ENCODE measurements at places on chromosomes 13 and 19. TPM values are rescaled to one million over a fixed set of nuclear protein-coding genes. Genes with fewer than 3 reads are reported as not detected.

The TNFAIP8L1 gene
- 13.5 TPM for total RNA-seq

DNA sequence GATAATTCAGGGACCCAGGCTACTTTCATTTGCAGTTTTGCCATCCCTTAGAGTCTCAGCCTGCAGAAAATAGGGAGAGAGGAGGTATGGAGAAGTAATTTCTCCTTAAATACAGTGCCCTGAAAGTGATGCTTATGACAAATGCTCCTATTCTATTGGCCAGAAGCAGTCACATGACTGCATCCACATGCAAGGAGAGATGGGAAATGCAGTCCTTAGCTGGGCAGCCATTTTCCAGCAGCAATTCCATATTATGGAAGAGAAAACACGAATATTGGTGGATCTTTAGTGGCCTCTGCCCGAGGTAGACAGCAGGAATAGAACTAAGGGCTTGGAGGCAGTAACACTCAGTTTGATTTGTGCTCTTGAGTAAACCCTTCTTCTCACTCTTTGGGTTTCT lies 39.4 kb downstream of the VAV1 start:
- no peaks in the 10 kb centered on the region for H3K27me3 ChIP-seq
- H3K4me3 ChIP-seq: no peak overlapping the region
- peaks cover 9% of the 10 kb centered on the region for H3K36me3 ChIP-seq
- peak; percentile 60 for DNase-seq
- H3K4me1 ChIP-seq: peaks cover 37% of the 10 kb centered on the region
- H3K27ac ChIP-seq: no peak overlapping the region

GRCh38 chr13:98083936-98084335 lies 59.0 kb upstream of the FARP1 start:
- H3K27ac ChIP-seq: no peak overlapping the region
- no peak overlapping the region for H3K4me3 ChIP-seq
- H3K4me1 ChIP-seq: no peaks in the 10 kb centered on the region
- H3K27me3 ChIP-seq: no peaks in the 10 kb centered on the region
- no peak for DNase-seq

GRCh38 chr13:45674908-45675307 lies 27.2 kb upstream of the CBY2 start:
- H3K27me3 ChIP-seq: no peaks in the 10 kb centered on the region
- no peak overlapping the region for H3K27ac ChIP-seq
